Caco-2 (cell line): ENCODE measurements at places on chromosomes 6 and 20. TPM values are rescaled to one million over a fixed set of nuclear protein-coding genes. Genes with fewer than 3 reads are reported as not detected.

- DNase-seq, result peak; percentile 9
Observed at GRCh38 chr6:170284866-170285469, 5.9 kb downstream of the DLL1 start.

Gene NOX3
- total RNA-seq, result not detected in 2 replicates

- DNase-seq, result peak; percentile 49
Observed at GRCh38 chr6:37653933-37654565, 43.6 kb downstream of the MDGA1 start.

Gene SNAI1
- total RNA-seq, result 8.9 and 10.9 TPM in 2 replicates

Gene GDAP1L1
- total RNA-seq, result 2.5 and 4.2 TPM in 2 replicates

Gene FNDC1
- total RNA-seq, result not detected in 2 replicates

Gene ZSCAN9
- 13.7 and 13.9 TPM in 2 replicates for total RNA-seq

- DNase-seq, result no peak
Observed at GRCh38 chr6:89260832-89261231, 43.7 kb upstream of the GABRR1 start.

DNA sequence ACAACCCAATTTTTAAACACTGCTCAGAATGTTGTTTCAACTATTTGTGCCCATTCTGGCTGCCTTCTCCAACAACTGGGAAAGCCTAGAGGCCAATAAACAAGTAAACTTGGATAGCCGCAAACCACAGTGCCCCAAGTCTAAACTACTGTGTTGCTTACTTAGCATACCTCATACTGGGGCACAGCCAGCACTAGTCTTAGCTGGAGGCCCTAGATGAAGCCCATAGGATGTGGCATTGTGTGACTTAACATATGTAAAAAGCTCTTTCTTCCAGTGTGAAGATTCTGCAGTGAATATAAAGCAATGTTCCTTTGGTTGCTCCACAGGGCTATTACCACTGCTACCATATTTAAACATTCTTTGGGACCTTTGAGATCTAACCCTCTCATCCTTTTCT is 564.3 kb upstream of the NRSN1 start:
- DNase-seq, result no peak

GRCh38 chr6:24431045-24431451 is 28.3 kb downstream of the MRS2 start:
- no peak for DNase-seq
